A549 treated with CpdA at 1 μM for 4 hours (cell line): ENCODE measurements at places on chromosomes 13 and 19. TPM values are rescaled to one million over a fixed set of nuclear protein-coding genes. Genes with fewer than 3 reads are reported as not detected.

Gene CCL25
- not detected in 5 replicates for total RNA-seq

Gene MED29
- 61.4 to 66.4 TPM (median 62.4 TPM) in 5 replicates for total RNA-seq

Gene POSTN
- total RNA-seq = 0.02 to 0.14 TPM (median 0.05 TPM) in 3 of 5 replicates, not detected in the others

Gene C13orf46
- 0.16 to 0.24 TPM (median 0.22 TPM) in 5 replicates for total RNA-seq

Gene CASP14
- not detected in 5 replicates for total RNA-seq

Gene DZIP1
- 11.5 to 16.6 TPM (median 14.3 TPM) in 5 replicates for total RNA-seq

Gene STOML3
- total RNA-seq = not detected in 5 replicates

Gene NTN5
- 0.10 to 0.25 TPM (median 0.20 TPM) in 4 of 5 replicates, not detected in the other for total RNA-seq
